ENCODE measurements at places on chromosomes 3 and 15.

DNA sequence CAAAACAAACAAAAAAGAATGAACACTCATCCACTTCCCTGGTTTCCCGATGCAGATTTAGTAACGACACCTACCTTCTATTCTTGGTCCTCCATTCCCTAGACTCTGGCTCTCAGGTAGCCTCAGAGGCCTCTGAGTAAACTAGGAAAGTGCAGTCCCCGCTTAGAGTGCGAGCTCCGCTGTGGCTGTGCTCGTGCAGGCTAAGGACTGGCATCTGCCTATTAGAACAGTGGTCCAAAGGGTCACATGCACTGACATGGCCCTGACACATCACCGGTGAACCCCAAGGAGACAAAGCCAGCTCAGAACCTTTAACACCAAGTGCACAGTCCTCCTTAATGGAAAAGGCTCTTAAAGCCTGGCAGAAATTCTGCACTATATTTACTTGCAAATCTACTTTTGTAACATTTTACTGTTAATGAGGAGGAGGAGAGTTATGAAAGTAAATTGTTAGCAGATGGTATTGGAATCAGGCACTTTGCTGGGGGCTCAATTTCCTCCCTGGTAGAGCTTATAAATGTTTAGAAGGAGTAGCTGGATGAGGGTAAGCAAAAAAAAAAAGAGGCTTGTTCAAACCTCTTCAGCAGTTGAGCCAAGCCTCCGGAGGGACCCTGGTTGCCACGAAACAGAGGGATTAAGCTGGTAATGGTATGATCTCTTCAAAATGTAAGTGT is 31.1 kb downstream of the VGLL4 start:
- no peak for DNase-seq

GRCh38 chr3:134610432-134611385 is 40.1 kb downstream of the KY start:
- DNase-seq = no peak

DNA sequence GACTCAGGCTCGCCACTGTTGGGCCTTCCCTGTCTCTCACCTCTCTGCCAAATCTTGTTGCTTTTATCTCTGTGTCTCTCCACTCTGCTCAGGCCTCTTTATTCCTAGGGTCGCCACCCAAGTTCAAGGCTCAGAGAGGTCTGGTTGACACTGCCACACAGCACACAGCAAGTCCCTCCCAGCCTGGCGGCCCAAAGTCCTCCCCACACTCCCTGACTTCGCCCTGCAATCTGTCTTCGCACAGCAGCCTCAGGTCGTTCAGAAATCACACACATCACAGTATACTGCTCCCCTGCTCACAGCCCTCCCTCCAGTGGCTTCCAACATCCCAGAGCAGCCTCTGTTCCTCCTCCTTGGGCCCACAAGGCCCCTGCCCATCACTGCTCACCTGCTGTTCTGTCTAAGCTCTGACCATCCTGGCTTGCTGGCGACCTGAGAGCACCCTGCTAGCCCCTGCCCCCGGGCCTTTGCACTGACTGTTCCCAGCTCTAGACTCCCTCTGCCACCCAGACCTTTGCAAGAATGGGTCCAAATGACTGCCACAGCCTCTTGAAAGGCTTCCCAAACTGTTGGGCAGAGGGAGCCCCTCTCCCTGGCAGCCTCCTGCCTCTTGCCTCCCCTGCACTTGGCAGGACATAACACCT is 48.4 kb downstream of the MGLL start:
- no peak for DNase-seq

GRCh38 chr3:156787001-156787400 is 39.2 kb upstream of the LEKR1 start:
- no peak for DNase-seq

Measured in mesenteric fat pad (tissue), 1 donor.